ENCODE measurements at places on chromosomes 2 and 18. TPM values are rescaled to one million over a fixed set of nuclear protein-coding genes. Genes with fewer than 3 reads are reported as not detected.
A peak's percentile ranks its signal among the peaks of the same experiment; 100 is the strongest.

The CELF4 gene
- 0.51 TPM for total RNA-seq

The DSG2 gene
- total RNA-seq, result 15.2 TPM

The NEDD4L gene
- total RNA-seq, result 55.3 TPM

The LYPD1 gene
- total RNA-seq, result 3.6 TPM

The LCT gene
- not detected for total RNA-seq

GRCh38 chr2:70069049-70069448 is 18.2 kb upstream of the PCBP1 start:
- no peak for DNase-seq

GRCh38 chr18:63111671-63112402 is 207.7 kb downstream of the BCL2 start:
- DNase-seq, result peak; percentile 45

- no peak for DNase-seq
Measured at GRCh38 chr2:235070063-235070706, 118.4 kb downstream of the SH3BP4 start.

- DNase-seq, result no peak
Measured at GRCh38 chr2:107108556-107108955, 222.6 kb upstream of the ST6GAL2 start.
